Pancreas (tissue), 10 donors: ENCODE measurements at places on chromosomes 11 and 22. TPM values are rescaled to one million over a fixed set of nuclear protein-coding genes. Genes with fewer than 3 reads are reported as not detected.

OR52K2 gene
- polyA plus RNA-seq = 0.09 TPM

ME3 gene
- 28.7 TPM for polyA plus RNA-seq

DDIAS gene
- polyA plus RNA-seq = 0.11 TPM

KLHDC7B gene
- polyA plus RNA-seq = 0.15 TPM

GAL gene
- 0.72 TPM for polyA plus RNA-seq

C11orf98 gene
- polyA plus RNA-seq = 56.3 TPM

LRRN4CL gene
- polyA plus RNA-seq = 0.23 TPM

SCN2B gene
- 0.04 TPM for polyA plus RNA-seq

MMP13 gene
- polyA plus RNA-seq = not detected

LRRC4C gene
- polyA plus RNA-seq = 0.26 TPM

PATE4 gene
- not detected for polyA plus RNA-seq

NTM gene
- polyA plus RNA-seq = 0.45 TPM

P2RY2 gene
- polyA plus RNA-seq = 0.38 TPM

H19 gene
- 809 TPM for polyA plus RNA-seq

MMP7 gene
- 68.1 TPM for polyA plus RNA-seq

HSPB2 gene
- 1.5 TPM for polyA plus RNA-seq
